ENCODE measurements at places on chromosomes 6 and 20.
A peak's percentile ranks its signal among the peaks of the same experiment; 100 is the strongest.

DNA sequence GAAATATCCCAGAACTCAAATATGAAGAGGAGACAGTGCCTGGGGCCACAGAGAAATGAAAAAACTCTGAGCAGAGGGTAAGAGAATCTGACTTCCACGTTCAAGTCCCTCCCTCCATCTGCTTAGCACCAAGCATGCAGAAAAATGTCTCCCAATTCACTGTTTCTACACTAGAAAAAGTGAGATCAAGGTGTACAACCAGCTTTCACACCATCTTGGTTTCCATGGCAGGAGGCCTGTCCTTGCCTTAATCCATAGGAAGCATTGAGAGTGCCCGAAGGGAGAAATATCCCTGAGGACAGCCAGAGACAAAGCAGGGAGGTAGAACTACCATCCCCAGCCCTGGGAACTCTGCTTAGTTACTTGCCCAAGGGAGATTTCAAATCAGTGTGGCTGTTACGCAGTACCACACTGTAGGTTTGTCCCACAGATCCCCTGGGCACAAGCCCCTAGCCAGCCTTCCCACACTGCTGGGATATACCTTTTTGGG is 82.9 kb downstream of the SCML4 start:
- DNase-seq: no peak

DNA sequence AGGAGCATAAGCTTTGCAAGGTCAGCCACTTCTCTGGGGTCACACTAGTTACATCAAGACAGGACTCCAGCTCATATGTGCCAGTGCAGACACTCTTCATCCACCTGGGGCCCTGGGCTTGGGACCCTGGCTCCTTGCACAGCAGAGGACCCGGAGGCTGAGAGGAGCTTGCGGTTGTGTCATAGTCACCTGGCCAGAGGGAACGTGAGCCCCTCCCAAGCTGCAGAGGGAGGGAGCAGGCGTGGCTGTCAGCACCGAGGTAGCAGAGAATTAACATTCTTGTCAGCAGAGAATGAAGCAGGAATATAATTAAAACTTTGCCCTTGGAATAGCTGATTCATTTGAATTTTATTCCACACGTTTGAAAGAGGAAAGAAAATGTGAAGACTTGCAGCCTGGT is 36.8 kb downstream of the BCAS4 start:
- DNase-seq: no peak

GRCh38 chr6:382883-383810 is 8.4 kb upstream of the IRF4 start:
- DNase-seq: no peak

GRCh38 chr20:34459209-34459897 is 56.9 kb upstream of the DYNLRB1 start:
- no peak for DNase-seq

GRCh38 chr6:13404228-13404891 is 76.0 kb upstream of the TBC1D7 start:
- DNase-seq: no peak

GRCh38 chr6:163825033-163825432 is 410.5 kb downstream of the QKI start:
- no peak for DNase-seq

- no peak for DNase-seq
Observed at GRCh38 chr6:117227245-117227962, 38.0 kb upstream of the VGLL2 start.

DNA sequence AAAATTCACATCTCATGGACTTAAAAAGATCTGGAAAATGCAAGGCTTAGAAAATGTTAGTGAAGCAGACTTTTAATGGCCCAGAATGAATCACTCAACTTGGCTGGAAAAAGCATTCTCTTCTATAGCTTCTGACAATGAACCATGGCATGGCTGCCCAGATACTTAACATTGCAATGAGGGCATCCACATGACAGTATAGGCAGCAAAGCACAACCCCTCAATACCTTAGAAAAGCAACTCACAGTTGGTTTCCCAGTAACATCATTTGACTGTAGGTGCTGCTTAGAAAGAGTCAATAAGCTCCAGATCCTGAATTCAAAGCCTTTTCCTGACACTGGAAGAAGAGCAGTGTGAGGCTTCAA is 155.8 kb downstream of the EYA4 start:
- DNase-seq: no peak

- DNase-seq: no peak
Observed at GRCh38 chr6:89775150-89775549, 44.4 kb downstream of the MDN1 start.

GRCh38 chr6:89993411-89993810 is 99.1 kb downstream of the GJA10 start:
- DNase-seq: no peak

DNA sequence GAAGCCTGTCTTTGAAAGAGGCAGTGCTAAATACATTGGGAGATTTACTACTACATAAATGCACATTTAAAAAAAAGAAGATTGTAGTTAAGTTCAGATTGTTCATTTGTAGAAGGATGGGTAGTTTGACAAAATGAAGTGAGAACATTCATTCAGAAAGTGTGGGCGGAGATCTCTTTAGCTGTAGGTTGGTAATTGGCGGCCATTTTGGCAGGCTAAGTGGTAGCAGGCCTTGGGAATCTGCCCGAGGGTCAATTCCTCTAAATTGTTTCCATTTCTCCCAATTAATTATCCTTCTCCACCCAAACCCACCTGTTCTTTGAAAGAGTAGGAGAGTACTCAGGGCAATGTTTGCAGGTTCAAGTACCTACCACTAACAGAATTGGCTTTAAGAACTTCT is 17.9 kb downstream of the SOX4 start:
- DNase-seq: no peak

- no peak for DNase-seq
Observed at GRCh38 chr20:23412026-23412425, 9.3 kb downstream of the NAPB start.

GRCh38 chr20:21100578-21101452 is 5.3 kb downstream of the LINC00237 start:
- no peak for DNase-seq

- DNase-seq: no peak
Observed at GRCh38 chr20:46951405-46951804, 56.8 kb downstream of the EYA2 start.

DNA sequence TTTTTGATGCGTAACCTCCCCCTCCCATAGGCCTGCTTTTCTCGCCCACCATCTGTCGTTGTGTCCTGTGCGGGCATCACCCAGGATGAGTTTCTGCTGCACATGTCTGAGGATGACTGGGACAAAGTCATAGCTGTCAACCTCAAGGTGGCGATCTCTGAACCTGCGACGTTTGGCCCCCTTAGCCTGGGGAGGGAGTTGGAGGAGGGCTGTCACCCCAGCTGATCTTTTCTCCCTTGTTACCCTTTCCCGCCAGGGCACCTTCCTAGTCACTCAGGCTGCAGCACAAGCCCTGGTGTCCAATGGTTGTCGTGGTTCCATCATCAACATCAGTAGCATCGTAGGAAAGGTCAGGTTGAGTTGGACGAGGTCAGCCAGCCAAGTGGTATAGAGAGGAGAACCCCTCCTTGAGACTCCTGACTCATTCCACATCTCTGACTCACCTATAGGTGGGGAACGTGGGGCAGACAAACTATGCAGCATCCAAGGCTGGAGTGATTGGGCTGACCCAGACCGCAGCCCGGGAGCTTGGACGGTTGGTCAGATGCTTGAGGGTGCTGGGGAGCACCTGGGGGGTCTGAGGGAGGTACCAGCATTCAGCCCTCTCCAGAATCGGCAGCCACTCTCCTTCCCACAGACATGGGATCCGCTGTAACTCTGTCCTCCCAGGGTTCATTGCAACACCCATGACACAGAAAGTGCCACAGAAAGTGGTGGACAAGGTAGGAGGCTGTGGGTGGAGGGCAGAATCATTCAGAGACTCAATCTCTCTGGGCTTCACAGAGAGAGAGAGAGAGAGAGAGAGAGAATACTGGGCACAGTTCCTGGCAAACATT is 954 bp downstream of the HSD17B8 start:
- no peak for DNase-seq

GRCh38 chr20:44019638-44020335 is 105.1 kb downstream of the TOX2 start:
- DNase-seq: no peak

DNA sequence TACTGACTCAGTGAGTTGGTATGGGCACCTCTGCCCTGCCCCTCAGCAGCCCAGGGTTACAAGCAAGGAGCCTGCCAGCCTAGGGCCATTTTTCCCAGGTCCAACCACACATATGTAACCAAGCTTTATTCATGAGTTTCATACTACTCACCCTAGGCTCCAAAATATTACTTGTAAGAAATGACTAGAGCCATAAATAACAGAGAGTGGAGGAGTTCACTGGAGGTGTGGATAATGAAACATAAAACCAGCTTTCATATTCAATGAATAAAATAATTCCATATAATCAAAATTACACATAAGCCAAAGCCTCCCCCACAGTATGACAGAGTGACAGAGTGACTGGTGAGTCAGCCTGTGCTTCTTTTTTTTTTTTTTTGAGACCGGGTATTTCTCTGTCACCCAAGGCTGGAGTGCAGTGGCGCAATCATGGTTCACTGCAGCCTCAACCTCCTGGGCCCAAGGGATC is 229.8 kb upstream of the SASH1 start:
- no peak for DNase-seq

- DNase-seq: no peak
Observed at GRCh38 chr6:142746524-142746923, 198.5 kb downstream of the HIVEP2 start.

- peak; percentile 58 for DNase-seq
Observed at GRCh38 chr20:59004763-59005522, 2.1 kb downstream of the CTSZ start.

DNA sequence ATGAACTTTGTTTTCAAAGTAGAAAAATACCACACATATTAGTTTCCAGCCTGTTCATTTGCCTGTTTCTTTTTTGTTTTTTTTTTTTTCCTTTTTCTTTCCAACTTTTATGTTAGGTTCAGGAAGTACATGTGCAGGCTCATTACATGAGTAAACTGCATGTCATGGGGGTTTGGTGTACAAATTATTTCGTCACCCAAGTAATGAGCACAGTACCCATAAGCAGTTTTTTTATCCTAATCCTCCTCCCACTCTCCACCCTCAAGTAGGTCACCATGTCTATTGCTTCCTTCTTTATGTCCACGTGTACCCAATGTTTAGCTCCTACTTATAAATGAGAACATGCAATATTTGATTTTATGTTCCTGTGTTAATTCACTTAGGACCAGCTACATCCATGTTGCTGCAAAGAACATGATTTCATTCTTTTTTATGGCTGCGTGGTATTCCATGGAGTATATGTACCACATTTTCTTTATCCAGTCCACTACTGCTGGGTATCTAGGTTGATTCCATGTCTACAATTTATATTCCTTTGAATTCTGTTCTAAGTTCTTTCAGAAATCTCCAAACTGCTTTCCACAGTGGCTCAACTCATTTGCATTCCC is 31.8 kb downstream of the SNX14 start:
- DNase-seq: no peak

DNA sequence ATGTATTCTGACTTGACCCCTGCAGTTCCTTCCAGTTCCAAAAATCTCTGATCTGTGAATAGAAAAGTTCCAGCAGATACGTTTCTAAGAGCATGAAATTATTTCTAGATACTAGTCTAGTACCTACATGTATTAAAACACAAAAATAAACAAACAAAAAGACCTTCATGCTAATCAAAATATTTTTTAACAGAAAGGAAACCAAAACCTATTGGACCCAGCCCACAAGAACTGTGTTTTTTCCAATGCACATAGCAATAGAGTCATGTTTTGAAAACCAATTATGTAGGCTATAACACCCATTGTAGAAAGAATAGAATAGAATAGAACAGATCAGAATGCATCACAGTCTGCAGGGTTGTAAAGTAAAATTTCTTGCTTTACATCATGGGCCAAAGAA is 158.6 kb upstream of the TNFAIP3 start:
- DNase-seq: no peak
